ENCODE measurements at places on chromosomes 1 and 21.

GRCh38 chr1:14061722-14062121 is 361.7 kb downstream of the PRDM2 start:
- DNase-seq, result no peak

- peak; percentile 65 for DNase-seq
Observed at GRCh38 chr1:111222308-111223125, 5.0 kb upstream of the CHI3L2 start.

- DNase-seq, result peak; percentile 72
Observed at GRCh38 chr1:41122851-41123518, 101.5 kb upstream of the SLFNL1 start.

DNA sequence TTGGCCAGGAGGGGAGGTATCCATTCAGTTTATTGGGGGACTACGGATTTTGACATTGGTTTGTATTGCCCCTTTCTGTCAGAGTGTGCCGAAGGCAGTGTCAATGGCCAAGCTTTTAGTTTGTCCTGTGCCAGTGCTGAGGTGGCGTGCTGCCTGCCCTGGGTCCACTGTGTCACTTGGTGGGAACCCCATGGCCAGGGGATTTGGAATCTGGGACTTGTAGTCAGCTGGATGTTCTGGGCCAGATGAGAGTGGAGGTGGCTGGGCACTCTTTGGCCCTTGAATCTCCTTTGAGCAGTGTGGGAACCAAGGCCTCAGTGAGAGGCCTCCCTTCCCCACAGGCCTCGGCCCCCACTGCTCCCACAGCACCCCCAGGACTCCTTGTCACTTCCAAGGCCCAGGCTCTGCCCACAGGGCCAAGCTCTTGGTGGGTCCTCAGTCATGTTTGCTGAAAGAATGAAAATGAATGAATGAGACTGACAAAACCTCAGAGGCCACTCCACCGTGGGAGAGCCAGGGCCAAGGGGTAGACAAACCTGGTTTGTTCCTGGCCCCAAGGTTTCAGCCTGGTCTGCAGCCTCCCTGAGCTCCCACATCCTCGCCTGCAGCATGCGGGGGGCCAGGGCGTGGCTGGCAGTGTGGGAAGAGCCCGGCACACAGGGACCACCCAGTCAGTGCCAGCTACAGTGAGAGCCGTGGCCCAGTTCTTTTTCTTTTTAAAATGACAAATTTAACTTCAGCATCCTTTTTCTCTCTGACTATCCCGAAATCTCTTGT is 412.2 kb downstream of the MATN1 start:
- no peak for DNase-seq

GRCh38 chr1:188295157-188295556 is 1466.4 kb downstream of the PLA2G4A start:
- DNase-seq, result peak; percentile 70

GRCh38 chr1:218363141-218363540 is 18.0 kb downstream of the TGFB2 start:
- no peak for DNase-seq

GRCh38 chr1:202811296-202812175 is 782 bp downstream of the PCAT6 start:
- no peak for DNase-seq

DNA sequence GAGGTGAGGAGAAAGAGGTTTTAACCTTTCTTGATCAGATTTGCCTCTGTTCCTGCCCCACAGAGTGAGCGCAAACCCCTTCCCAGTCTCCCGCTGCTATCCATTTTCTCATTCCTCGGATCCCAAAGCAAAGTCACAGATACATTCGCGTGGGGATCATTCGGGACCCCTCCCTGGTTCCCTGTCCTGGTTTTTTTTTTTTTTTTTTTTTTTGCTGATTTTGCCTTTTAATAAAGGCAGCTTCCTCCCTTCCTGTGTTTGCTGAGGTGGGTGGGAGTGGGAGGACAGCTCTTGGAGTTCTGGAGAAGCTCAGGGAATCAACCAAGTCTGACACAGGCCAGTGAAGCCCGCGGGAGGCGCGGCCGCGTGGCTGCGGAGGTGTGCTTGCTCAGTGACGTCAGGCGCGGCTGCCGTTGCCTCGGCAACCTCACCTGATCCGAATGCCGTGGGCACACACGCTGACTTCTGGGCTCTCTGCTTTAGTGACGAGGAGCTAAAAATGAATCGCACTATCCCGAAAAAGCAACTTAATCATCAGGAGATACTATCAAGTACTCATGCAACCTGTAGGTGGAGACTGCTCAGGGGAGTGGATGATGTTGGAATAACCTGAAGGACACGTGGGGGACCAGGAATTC is 106.4 kb downstream of the TBX19 start:
- no peak for DNase-seq

DNA sequence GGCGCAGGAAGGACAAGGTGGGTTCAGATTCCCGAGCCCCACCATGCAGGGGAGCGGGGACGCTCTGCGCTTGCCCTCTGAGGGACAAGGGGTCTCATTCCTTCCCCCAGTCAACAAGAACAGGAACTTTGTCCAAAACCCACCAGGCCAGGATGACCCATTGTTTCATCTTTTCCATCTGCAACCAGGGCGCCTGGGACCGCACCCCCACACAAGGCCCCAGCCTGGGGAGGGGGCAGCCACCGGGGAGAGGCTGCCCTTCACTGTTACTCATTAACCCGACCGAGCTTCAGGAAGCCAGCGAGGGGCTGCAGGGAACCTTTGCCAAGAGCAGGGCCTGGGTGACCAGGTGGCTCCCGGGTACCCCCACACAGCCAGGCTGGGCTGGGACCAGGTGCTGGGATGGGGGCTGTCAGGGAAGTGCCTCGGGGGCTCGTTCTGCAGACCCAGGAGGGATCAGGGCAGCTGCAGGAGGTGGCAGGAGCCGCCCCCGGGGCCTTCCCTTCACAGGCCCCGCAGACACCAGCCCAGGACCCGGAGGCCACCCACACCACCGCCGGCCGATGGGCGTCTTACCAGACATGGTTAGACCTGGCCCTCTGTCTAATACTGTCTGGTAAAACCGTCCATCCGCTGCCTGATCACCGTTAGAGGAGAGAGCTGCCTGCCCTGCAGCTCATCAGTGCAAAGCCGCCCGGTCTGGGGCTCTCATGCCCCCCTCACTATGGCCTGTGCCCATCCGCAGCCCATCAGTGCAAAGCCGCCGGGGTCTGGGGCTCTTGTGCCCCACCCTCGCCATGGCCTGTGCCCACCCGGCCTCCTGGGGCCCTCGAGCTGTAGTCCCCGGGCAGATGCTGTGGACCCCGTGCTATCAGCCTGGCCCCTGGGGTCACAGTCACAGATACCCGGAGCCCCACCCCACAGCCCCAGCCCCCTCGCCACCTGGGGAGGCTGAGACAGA is 4.9 kb upstream of the TTLL10 start:
- no peak for DNase-seq

GRCh38 chr1:56032096-56032676 is 547.2 kb downstream of the PLPP3 start:
- no peak for DNase-seq

GRCh38 chr1:197890936-197891335 is 11.5 kb upstream of the C1orf53 start:
- DNase-seq, result no peak

- no peak for DNase-seq
Observed at GRCh38 chr1:232620356-232620969, 9.5 kb downstream of the SIPA1L2 start.
